ENCODE measurements at places on chromosomes 2 and 18.
A peak's percentile ranks its signal among the peaks of the same experiment; 100 is the strongest.

GRCh38 chr2:74821177-74822126, 12.5 kb upstream of the HK2 start:
- DNase-seq, result no peak

- no peak for DNase-seq
Measured at GRCh38 chr18:52452427-52452826, 112.4 kb downstream of the DCC start.

- DNase-seq, result no peak
Measured at GRCh38 chr18:3107740-3108151, 94.8 kb upstream of the LPIN2 start.

DNA sequence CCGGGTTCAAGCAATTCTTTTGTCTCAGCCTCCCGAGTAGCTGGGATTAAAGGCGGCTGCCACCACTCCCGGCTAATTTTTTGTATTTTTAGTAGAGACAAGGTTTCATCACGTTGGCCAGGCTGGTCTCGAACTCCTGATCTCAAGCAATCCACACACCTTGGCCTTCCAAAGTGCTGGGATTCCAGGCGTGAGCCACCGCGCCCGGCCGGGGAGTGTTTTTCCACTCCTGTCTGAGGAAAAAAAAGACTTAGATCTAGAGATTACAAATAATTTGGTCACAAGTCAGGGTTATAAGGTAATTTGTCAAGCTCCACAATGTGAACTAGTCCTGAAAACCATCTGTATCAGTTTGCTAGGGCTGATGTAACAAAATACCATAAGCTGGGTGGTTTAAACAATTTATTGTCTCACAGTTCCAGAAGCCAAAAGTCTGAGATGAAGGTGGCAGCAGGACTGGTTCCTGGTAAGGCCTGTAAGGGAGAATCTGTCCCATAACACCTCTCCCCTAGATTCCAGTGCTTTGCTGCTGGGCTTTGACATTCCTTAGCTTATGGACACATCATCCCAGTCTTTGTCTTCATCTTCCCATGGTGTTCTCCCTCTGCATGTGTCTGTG, 40.7 kb upstream of the SP3 start:
- DNase-seq, result no peak

GRCh38 chr18:38427234-38427633, 861.6 kb upstream of the CELF4 start:
- peak; percentile 37 for DNase-seq

GRCh38 chr2:159427048-159427447, 140.5 kb upstream of the WDSUB1 start:
- no peak for DNase-seq

GRCh38 chr2:44211183-44211582, 42.5 kb downstream of the PPM1B start:
- no peak for DNase-seq

Data from HEK293T (cell line).